Glutamatergic neuron (in vitro differentiated cells): ENCODE measurements at places on chromosomes 3 and 15. TPM values are rescaled to one million over a fixed set of nuclear protein-coding genes. Genes with fewer than 3 reads are reported as not detected.

CP gene
- not detected for total RNA-seq

ESYT3 gene
- total RNA-seq: not detected

CXCR6 gene
- total RNA-seq: not detected

SEMA3F gene
- 41.2 TPM for total RNA-seq

CATSPER2 gene
- total RNA-seq: 6.9 TPM

DNAH1 gene
- 8.9 TPM for total RNA-seq

CHRNA5 gene
- 55.3 TPM for total RNA-seq

MINAR1 gene
- total RNA-seq: 8.5 TPM

STAB1 gene
- total RNA-seq: 6.3 TPM

SLC6A20 gene
- total RNA-seq: not detected
